ENCODE measurements at places on chromosomes 3 and 15.

GRCh38 chr3:30696403-30696819 lies 90.0 kb downstream of the TGFBR2 start:
- DNase-seq: no peak

DNA sequence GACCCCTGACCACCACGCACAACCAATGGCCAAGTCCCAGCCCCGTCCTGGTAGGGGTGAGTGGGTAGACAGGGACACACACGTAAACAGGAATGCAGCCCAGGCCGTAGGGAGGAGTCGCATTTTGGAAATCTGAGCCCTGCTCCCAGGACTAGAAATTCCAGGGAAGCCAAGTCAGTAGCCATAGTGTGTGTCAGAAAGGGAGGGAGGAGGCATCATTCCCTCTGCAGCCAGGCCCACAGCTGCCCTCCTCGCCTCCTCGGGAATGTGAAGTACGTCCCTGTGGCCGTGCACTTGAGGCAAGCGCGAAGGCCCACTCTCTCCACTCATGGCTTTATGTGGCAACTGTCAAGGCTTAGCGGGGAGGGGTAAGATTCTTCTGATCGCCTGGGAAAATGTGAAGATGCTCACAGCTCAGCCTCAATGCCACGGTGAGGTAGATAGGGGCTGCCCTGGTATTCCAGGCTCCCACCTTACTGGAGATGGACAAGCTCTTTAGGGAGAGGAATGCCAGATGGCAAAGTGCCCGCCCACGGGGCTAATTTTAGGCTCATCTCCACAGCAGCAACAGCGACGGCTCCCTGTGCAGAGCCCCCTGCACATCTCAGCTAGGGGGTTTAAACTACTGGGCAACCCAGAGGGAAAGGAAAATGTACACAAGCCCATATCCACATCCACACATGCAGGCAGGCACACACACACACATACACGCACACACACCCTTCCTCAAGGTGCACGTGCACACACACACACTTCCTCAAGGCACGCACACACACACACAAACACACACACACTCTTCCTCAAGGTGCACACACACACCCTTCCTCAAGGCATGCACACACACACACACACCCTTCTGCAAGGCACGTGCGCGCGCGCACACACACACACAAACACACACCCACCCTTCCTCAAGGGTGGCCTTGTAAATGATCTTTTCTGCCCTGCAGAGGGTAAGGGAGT lies 65.5 kb downstream of the ADCY5 start:
- DNase-seq: no peak

- DNase-seq: no peak
Measured at GRCh38 chr3:183148056-183148455, 14.5 kb downstream of the LAMP3 start.

GRCh38 chr3:71466483-71466882 lies 117.0 kb downstream of the FOXP1 start:
- no peak for DNase-seq

GRCh38 chr15:57652481-57652880 lies 54.0 kb upstream of the POLR2M start:
- DNase-seq: no peak

GRCh38 chr3:51794206-51794605 lies 15.2 kb upstream of the IQCF6 start:
- no peak for DNase-seq

DNA sequence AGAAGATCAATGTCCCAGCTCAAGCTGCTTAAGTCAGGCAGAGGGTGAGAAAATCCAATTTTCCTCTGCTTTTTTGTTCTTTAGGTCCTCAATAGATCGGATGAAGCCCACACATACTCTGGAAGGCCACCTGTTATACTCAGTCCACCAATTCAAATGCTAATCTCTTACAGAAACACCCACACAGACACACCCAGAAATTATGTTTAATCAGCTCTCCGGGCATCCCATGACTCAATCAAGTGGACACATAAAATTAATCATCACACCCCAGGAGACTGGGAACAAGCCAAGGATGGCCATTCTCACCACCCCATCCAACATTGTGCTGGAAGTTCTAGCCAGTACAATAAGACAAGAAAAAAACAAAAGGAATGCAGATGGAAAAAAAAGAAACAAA lies 67.8 kb upstream of the SLC24A5 start:
- no peak for DNase-seq

- no peak for DNase-seq
Measured at GRCh38 chr3:141493184-141493583, 6.4 kb downstream of the RASA2 start.
